ENCODE measurements at places on chromosomes 16 and 17. TPM values are rescaled to one million over a fixed set of nuclear protein-coding genes. Genes with fewer than 3 reads are reported as not detected.

- no peak for DNase-seq
Measured at GRCh38 chr16:86193528-86194193, 294.7 kb downstream of the IRF8 start.

- peak; percentile 74 for DNase-seq
Measured at GRCh38 chr17:79391376-79392233, 219.2 kb downstream of the RBFOX3 start.

- DNase-seq = no peak
Measured at GRCh38 chr17:79183293-79184158, 108.9 kb downstream of the ENGASE start.

DNA sequence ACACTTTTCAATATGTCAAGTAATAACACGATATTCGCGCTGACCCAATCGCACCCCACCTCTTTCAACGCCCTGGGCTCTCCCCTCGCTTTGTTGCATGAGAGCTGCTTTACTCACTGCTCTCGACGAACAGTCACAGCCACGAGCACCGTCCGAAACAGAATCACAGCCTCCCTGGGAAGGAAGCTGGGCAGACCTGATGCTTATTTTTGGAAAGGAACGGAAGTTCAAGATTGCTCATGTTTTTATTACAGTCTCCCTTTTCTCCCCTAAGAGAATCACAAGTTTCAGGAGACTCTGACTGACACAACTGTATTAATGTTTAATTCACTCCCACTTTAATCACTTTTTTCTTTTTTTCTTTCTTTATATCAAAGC is 67.8 kb downstream of the ANKRD11 start:
- no peak for DNase-seq

GRCh38 chr17:65115839-65116238 is 21.3 kb upstream of the RGS9 start:
- DNase-seq = no peak

- no peak for DNase-seq
Measured at GRCh38 chr17:78128551-78129350, at the start of gene TMC6. TSS of gene TMC6 (minus strand) at chr17:78128755. CDS start at chr17:78126832, 1,923 bp downstream.

DNA sequence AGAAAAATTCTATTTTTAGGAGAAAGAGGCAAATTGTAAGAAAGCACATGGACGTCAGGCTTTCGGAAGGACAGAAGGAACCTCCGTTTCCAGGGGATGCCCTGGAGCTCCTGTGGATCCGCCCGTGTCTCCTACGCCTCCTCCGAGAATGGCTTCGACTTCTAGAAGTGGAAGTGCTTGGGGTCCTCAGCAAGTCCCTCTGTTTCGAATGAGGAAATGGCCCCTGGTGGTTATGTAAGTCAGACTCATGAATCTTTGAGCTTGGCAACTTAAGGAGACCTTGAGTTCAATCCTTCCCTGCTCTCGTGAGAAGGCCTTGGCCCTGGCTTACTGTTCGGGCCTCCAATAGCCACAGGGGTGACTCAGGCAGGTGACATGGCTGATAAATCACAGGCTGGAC is 38.9 kb downstream of the COX4I1 start:
- DNase-seq = peak; percentile 22

DNA sequence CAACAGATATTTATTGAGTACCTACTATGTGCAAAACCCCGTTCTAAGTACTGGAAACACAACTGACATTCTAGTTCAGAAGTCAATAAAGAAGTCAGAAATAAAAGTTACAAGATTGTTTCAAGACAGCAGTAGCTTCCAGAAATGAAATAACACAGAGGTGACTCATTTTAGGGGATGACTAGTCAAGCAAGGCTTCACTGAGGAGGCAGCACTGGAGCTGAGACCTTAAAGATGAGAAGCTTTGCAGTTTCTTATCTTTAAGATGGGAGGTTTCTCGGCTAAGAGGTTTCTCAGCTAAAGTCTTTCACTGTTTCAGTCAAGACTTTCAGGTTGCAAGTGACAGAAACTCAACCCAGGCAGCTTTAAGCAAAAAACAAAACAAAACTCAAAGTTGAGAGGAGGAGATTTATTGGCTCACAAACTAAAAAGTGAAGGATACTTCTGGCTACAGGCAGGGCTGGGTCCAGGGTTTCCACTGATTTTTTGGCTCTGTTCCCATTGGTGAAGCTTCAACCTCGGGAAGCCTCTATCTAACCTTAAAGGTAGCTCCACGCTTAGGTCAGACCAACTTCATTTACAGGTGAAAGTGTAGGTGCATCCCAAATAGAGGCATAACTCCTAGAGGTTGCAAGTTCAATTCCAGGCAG is 7.4 kb upstream of the MMP2 start:
- DNase-seq = no peak

- no peak for DNase-seq
Measured at GRCh38 chr17:44281570-44281969, 13.6 kb upstream of the SLC4A1 start.

GRCh38 chr16:2790631-2791030 is 3.3 kb upstream of the PRSS33 start:
- no peak for DNase-seq

GRCh38 chr16:73697336-73697735 is 599.3 kb upstream of the PSMD7 start:
- no peak for DNase-seq

GRCh38 chr16:527015-527903 is at the start of gene CAPN15:
TSS of gene CAPN15 (plus strand) at chr16:527712. CDS start at chr16:546839, 19,127 bp downstream.
- peak; percentile 91 for DNase-seq

The NXPH3 gene
- 0.43 TPM for total RNA-seq

DNA sequence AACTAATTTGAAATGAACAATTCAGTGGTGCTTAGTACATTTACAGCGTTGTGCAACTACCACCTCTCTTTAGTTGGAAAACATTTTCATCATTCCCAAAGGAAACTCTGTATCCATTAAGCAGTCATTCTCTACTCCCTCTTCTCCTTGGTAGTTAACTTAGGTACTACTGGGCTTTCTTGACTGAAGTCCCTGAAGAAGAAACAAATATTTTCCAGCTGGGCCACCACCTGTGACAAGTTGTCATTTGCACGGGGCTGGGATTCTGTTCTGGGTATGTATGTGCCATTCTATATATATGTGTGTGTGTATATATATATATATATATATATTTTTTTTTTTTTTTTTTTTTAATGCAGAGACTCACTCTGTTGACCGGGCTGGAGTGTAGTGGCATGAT is 15.4 kb upstream of the RMI2 start:
- DNase-seq = no peak

The SLC47A1 gene
- 47.6 TPM for total RNA-seq

The EPX gene
- total RNA-seq = not detected

DNA sequence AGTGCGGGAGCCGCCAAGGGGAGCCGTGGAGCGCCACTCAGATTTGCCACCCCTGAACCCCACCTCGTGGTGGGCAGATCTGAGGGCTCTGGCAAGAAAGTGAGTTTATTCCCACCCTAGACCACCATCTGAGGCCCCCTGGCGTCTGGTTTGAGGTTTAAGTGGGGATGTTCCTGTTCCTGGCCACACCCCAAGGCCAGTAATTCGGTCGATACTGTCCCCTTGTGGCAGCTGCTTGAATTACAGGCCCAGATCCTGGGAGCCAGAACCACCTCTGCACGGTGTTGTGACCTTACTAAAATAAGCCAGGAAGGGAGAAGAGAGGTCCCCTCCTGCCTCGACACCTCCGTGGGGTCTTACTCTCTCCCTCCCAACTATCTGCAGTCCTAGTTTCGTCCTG is 3.3 kb upstream of the LAT start:
- no peak for DNase-seq

- DNase-seq = peak; percentile 42
Measured at GRCh38 chr17:78996781-78997201, 12.8 kb downstream of the CANT1 start.

The LIMD2 gene
- total RNA-seq = 5.0 TPM

GRCh38 chr17:61338874-61339478 is 60.7 kb upstream of the TBX2 start:
- no peak for DNase-seq

The CCL17 gene
- total RNA-seq = not detected

The GHDC gene
- total RNA-seq = 10.6 TPM

All from right lobe of liver (tissue), 6 donors.